Type B pancreatic cell (in vitro differentiated cells): ENCODE measurements at places on chromosomes 13 and 19. TPM values are rescaled to one million over a fixed set of nuclear protein-coding genes. Genes with fewer than 3 reads are reported as not detected.

DNA sequence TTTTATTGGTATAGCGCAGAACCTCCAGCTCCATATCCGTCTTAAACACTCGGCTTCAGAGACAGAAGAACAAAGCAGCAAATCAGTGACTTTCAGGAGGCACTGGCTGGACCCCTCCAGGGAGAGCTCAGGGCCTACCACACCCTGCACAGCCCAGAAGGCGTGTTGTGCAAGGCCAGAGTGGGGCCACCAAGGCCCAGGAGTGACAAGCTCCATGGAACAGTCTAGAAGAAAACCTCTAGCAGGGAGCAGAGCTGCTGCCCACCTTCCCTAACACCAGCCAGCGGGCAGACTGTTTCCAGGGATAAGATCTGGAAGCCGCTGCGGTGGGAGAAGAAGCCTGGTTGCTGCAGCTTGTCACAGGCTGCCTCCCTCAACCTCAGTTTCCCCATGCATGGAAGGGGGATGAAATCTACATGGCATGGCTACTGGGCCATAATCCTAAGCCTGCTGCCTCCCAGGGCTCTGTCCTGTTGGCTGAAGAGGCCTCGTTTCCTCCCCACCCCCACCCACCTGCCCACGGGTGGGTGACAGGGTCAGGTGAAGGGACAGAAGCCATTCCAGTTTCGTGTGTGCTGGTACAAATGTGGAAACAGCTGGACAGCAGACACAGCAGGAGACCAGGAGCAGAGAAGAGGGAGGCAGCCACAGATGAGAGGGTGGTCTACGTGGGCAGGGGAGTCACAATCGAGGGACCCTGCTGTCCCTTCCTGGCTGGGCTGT is 57.4 kb downstream of the PEPD start:
- H3K4me1 ChIP-seq = peaks cover 14% of the 10 kb centered on the region
- no peaks in the 10 kb centered on the region for H3K27me3 ChIP-seq
- H3K27ac ChIP-seq = no peak overlapping the region
- no peak for DNase-seq

- H3K36me3 ChIP-seq = no peaks in the 10 kb centered on the region
- DNase-seq = no peak
- peaks cover 53% of the 10 kb centered on the region for H3K4me1 ChIP-seq
- no peaks in the 10 kb centered on the region for H3K27me3 ChIP-seq
- no peak overlapping the region for H3K4me3 ChIP-seq
Observed at GRCh38 chr13:26017932-26018665, 33.7 kb downstream of the SHISA2 start.

Gene ERICH4
- 0.56 and 0.81 TPM in 2 replicates for total RNA-seq

Gene UPF1
- total RNA-seq = 72.1 and 76.5 TPM in 2 replicates

DNA sequence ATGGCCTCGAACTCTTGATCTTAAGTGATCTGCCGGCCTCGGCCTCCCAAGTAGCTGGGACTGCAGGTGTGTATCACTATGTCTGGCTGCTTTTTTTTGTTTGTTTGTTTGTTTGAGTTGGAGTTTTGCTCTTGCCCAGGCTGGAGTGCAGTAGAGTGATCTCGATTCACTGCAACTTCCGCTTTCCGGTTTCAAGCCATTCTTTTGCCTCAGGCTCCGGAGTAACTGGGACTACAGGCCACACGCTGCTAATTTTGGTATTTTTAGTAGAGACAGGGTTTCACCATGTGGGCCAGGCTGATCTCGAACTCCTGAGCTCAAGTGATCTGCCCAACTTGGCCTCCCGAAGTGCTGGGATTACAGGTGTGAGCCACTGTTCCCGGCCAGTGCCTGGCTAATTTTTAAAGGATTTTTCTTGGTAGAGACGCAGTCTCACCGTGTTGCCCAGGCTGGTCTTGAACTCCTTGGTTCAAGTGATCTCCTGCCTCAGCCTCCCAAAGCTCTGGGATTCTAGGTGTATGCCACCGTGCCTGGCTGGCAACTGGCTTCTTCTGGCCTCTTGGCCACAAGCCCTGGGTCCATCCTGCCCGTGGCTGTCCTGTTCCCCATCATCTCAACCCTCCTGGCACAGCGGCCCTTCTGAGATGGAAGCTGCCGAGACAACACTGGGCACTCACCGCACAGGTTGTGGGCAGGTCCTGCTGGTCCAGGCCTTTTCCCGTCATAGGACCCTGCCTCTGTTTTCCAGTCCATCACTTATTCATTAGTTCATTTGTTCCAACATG is 11.5 kb downstream of the TECR start:
- no peaks in the 10 kb centered on the region for H3K36me3 ChIP-seq
- peaks cover 11% of the 10 kb centered on the region for H3K4me1 ChIP-seq
- H3K27ac ChIP-seq = peak overlapping the region; percentile 73
- no peak for DNase-seq
- H3K27me3 ChIP-seq = no peaks in the 10 kb centered on the region
- no peak overlapping the region for H3K4me3 ChIP-seq

Gene CNN1
- 2.3 and 7.9 TPM in 2 replicates for total RNA-seq

GRCh38 chr19:33075519-33075918 is 5.5 kb upstream of the GPATCH1 start:
- no peaks in the 10 kb centered on the region for H3K36me3 ChIP-seq
- H3K27ac ChIP-seq = no peak overlapping the region
- H3K4me3 ChIP-seq = no peak overlapping the region
- H3K4me1 ChIP-seq = peaks cover 5% of the 10 kb centered on the region
- DNase-seq = no peak
- no peaks in the 10 kb centered on the region for H3K27me3 ChIP-seq

DNA sequence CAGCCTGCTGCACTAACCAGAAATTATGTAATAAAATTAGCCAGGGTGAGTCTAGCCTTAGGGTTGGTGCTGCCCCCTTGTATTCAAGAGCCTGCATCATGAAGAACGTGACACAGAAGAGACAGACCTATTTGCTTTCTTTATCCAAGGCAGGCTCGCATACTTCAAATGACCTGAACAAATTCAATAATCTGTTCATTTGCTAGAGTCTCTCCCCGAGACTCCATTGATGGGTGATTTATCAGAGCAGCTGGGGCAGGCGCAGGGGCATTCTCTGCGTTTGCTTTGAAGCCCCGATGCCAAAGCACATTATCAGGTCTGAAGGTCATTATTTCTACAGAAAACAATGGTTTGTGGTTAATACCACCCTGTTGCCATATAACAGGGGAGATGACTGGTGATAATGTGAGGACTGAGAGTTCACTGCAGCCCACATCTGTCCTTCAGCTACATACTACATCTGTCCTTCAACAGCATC is 520.3 kb downstream of the DIAPH3 start:
- no peak overlapping the region for H3K27ac ChIP-seq
- no peak for DNase-seq
- H3K4me1 ChIP-seq = peaks cover 24% of the 10 kb centered on the region
- no peak overlapping the region for H3K4me3 ChIP-seq

Gene SYNE4
- 8.7 and 14.5 TPM in 2 replicates for total RNA-seq

DNA sequence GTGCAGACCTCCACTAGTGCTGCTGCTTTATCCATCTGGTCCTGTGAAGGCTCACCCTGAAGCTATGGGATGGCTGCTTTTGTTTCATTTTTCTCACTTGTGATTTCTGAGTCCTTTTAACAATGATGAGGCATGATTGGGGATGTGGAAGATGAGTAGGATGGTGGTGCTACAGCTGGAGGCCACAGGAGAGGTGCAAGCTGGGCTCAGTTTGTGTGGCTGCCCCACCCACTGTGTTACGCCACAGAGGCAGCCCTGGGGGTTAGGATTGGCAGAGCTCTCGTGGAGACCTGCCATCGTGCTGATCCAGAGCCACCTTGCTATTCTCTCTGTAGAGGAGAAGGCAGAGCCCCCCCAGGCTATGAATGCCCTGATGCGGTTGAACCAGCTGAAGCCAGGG is 19.6 kb upstream of the QTRT1 start:
- H3K4me3 ChIP-seq = no peak overlapping the region
- H3K27ac ChIP-seq = no peak overlapping the region
- no peaks in the 10 kb centered on the region for H3K27me3 ChIP-seq
- DNase-seq = no peak

GRCh38 chr19:19527674-19528625 is 761 bp upstream of the YJEFN3 start:
- no peak for DNase-seq
- H3K4me3 ChIP-seq = no peak overlapping the region
- H3K36me3 ChIP-seq = no peaks in the 10 kb centered on the region
- peaks cover 11% of the 10 kb centered on the region for H3K4me1 ChIP-seq
- H3K27ac ChIP-seq = no peak overlapping the region

GRCh38 chr13:106529415-106530170 is 5.9 kb downstream of the EFNB2 start:
- H3K36me3 ChIP-seq = peaks cover 9% of the 10 kb centered on the region
- H3K27ac ChIP-seq = peak overlapping the region; percentile 87
- peaks cover 65% of the 10 kb centered on the region for H3K4me1 ChIP-seq
- peak overlapping the region; percentile 99 for H3K4me3 ChIP-seq
- no peaks in the 10 kb centered on the region for H3K27me3 ChIP-seq
- DNase-seq = no peak

- peaks cover 67% of the 10 kb centered on the region for H3K27me3 ChIP-seq
- H3K4me3 ChIP-seq = no peak overlapping the region
- H3K27ac ChIP-seq = no peak overlapping the region
- no peak for DNase-seq
- no peaks in the 10 kb centered on the region for H3K36me3 ChIP-seq
Observed at GRCh38 chr19:18227781-18228271, 1.6 kb upstream of the PDE4C start.

- H3K27ac ChIP-seq = no peak overlapping the region
- H3K4me1 ChIP-seq = no peaks in the 10 kb centered on the region
- no peak for DNase-seq
- no peaks in the 10 kb centered on the region for H3K36me3 ChIP-seq
Observed at GRCh38 chr13:50171590-50172282, 156.5 kb downstream of the KCNRG start.

GRCh38 chr19:48844472-48844871 is 8.2 kb upstream of the HSD17B14 start:
- no peak for DNase-seq
- H3K4me1 ChIP-seq = peaks cover 6% of the 10 kb centered on the region
- H3K4me3 ChIP-seq = no peak overlapping the region
- H3K27me3 ChIP-seq = no peaks in the 10 kb centered on the region
- H3K36me3 ChIP-seq = peaks cover 5% of the 10 kb centered on the region

GRCh38 chr19:45505151-45505995 is 1.9 kb upstream of the VASP start:
- DNase-seq = no peak
- peak overlapping the region; percentile 81 for H3K27ac ChIP-seq
- peak overlapping the region; percentile 74 for H3K4me3 ChIP-seq
- H3K4me1 ChIP-seq = peaks cover 10% of the 10 kb centered on the region

- H3K27me3 ChIP-seq = no peaks in the 10 kb centered on the region
- H3K36me3 ChIP-seq = peaks cover 3% of the 10 kb centered on the region
- DNase-seq = no peak
Observed at GRCh38 chr19:12665281-12665573, 1.3 kb downstream of the MAN2B1 start.

DNA sequence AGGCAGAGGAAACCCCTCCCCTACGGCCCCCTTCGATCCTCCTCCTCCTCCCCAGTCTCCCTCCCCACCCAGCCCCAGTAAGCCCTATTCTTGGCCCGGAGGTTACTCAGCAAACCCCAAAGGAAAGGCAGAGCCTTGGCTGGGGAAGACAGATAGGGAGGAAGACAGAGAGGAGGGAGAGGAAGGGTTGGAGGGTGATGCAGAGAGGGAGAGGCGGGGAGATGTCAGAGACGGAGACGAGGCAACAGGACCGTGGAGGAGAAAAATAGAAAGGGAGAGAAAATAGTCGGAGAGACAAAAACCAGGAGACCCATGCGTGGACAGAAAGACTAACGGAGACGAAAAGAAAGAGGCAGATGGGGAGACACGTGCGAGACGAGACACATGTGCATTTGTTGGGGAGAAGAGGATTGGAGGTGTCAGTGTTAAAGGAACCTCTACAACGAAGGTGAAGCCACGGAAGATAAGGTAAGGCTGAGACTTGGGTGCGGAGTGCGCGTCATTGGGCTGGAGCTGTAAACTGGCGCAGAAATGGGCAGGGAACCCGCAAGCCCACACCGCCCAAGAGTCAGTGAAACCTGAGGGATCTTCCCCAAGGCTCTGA is 2.9 kb downstream of the TGFB1 start:
- peaks cover 57% of the 10 kb centered on the region for H3K27me3 ChIP-seq
- peaks cover 5% of the 10 kb centered on the region for H3K36me3 ChIP-seq
- peaks cover 20% of the 10 kb centered on the region for H3K4me1 ChIP-seq
- peak overlapping the region; percentile 81 for H3K4me3 ChIP-seq

GRCh38 chr13:75579529-75579928 is 29.9 kb downstream of the UCHL3 start:
- H3K36me3 ChIP-seq = peaks cover 26% of the 10 kb centered on the region
- no peaks in the 10 kb centered on the region for H3K4me1 ChIP-seq
- H3K27me3 ChIP-seq = no peaks in the 10 kb centered on the region
- H3K27ac ChIP-seq = no peak overlapping the region
- DNase-seq = no peak
- no peak overlapping the region for H3K4me3 ChIP-seq

Gene FLT3LG
- total RNA-seq = 1.9 and 2.0 TPM in 2 replicates

GRCh38 chr19:48368936-48369335 is 4.8 kb downstream of the SYNGR4 start:
- no peak overlapping the region for H3K27ac ChIP-seq
- no peak for DNase-seq
- peaks cover 20% of the 10 kb centered on the region for H3K4me1 ChIP-seq

DNA sequence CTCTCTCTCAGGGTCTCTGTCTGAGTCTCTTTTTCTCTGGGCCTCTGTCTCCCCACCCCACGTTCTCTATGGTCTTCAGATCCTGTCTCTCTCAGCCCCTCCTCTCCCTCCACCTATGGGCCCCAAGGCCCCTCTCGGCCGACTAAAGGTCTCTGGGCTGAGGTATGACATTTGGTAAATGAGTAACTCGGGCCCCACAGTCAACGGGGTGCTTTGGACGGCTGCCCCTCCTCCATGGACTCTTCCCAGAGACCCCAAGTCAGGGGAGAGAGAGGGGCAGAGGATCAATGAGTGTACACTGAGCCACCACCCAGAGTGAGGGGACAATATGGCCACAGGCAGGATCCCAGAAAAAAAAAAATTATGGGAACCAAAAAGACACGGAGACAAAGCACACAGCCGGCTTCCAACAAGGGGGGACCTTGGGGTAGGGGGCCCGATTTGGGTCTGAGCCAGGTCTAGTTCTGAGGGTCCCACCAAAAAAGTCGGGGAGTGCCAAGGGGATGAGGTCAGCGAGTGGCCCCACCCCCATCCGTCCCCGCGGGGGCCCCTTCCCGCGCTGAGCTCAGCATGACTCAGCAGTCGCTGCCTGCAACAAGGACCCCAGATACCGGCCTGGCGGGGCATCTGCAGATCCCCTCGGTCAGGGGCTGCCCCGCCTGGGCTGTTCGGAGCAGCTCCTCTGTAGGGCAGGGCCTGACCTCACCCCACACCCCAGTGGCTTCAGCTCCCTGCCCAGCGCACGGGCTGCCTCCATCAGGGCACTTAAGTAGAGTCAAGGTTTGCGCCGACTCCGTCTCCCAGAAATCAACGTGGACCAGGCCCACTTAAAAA is 1.5 kb upstream of the FTL start:
- peaks cover 31% of the 10 kb centered on the region for H3K4me1 ChIP-seq
- peaks cover 3% of the 10 kb centered on the region for H3K27me3 ChIP-seq
- peaks cover 22% of the 10 kb centered on the region for H3K36me3 ChIP-seq
- peak overlapping the region; percentile 98 for H3K4me3 ChIP-seq
- H3K27ac ChIP-seq = peak overlapping the region; percentile 97
